ENCODE measurements at places on chromosomes 4 and X.

DNA sequence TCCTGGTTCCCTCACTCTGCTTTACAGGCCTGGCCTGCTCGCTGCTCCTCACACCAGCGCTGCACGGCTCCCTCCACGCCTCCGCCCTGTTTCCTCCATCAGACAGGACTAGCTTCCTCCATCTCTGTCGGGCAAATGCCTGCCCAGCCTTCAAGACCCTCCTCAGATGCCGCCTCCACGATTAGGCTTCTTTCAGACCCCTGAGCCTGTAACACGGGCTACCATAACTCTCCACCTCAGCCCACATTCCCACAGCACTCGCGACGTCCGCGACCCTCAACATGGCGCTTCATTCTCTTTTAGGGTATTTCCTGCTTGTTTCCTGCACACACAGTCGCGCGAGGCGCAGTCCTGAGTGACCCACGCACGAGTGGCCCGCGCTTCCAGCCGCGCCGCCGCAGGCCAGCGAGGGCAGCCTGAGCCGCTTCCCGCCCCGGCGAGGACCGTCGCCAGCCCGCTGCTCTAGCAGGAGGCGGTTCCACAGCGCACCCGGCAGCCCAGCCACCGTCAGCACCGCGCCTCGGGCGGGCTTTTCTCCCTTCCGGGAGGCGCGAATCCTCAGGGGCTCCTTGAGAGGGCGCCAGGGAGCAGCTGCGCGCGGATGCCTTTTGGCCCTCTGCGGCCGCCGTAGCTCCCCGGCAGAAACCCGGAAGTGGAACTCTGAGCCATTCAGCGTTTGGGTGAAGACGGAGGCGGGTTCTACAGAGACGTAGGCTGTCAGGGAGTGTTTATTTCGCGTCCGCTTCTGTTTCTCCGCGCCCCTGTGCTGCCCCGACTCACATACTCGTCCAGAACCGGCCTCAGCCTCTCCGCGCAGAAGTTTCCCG lies at the start of gene FRG1:
Gene FRG1, plus strand, starts transcription at position 695 of the 827 bp plus-strand sequence. CDS start 138 bp downstream, outside the sequence.
- peak; percentile 99 for DNase-seq

DNA sequence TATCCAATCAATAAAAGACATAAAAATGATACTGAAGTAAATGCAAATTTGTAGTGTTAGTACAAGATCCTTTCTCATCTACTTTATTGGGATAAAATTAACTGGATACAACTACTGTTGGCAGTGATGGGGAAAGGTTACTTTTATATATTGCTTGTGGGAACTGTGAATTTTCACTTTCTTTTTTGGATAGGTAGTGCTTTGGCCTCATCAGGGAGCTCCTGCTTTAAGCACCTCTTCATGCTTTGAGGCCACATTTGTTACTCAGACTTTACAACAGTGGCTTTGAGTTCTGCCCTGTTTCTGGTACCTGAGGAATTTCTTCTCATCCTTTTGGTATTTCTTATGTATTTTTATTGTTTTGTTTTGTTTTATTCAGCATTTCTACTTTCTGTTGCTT lies 316.8 kb upstream of the ZCCHC13 start:
- no peak for DNase-seq

GRCh38 chrX:12975670-12975965 lies 708 bp downstream of the TMSB4X start:
- DNase-seq: no peak

DNA sequence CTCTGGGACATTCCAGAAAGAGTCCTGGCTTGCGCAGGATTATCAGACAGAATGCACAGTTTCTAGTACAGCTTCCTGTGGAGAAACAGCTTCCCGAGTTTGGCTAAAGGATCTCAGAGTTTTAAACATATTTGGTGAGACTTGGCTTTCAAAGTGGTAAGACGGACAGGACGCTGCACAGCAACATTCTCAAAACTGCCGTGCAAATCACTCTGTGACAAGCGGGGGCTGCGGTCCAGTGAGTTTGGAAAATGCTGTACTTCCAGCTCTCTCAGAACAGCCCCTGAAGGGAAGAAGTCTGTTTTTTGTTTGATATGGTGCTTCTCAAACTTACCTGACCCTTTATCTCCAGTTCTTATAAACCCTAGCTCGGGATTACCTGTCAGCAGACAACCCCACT lies 18.1 kb downstream of the LGI2 start:
- no peak for DNase-seq

GRCh38 chr4:169934794-169935429 lies 91.3 kb downstream of the MFAP3L start:
- no peak for DNase-seq
